ENCODE measurements at places on chromosomes 16 and 17.

DNA sequence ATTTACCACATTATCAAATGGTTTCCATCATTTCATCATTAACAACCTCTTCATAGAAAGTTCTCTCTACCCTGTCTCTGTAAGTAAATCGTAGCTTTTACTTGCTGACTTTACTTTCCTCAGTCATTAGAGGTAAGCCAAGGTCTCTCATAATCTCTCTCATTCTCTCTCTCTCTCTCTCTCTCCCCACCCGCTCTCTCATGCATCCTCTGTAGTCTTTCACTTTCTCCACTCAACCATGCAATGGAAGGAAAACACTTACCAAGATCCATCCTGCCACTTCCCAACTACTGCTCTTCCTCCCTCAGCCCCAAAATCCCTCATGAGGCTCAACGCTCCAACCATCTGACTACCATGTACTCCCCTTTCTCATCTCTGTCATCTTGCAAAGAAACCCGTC is 6.1 kb downstream of the CEP112 start:
- DNase-seq = no peak

DNA sequence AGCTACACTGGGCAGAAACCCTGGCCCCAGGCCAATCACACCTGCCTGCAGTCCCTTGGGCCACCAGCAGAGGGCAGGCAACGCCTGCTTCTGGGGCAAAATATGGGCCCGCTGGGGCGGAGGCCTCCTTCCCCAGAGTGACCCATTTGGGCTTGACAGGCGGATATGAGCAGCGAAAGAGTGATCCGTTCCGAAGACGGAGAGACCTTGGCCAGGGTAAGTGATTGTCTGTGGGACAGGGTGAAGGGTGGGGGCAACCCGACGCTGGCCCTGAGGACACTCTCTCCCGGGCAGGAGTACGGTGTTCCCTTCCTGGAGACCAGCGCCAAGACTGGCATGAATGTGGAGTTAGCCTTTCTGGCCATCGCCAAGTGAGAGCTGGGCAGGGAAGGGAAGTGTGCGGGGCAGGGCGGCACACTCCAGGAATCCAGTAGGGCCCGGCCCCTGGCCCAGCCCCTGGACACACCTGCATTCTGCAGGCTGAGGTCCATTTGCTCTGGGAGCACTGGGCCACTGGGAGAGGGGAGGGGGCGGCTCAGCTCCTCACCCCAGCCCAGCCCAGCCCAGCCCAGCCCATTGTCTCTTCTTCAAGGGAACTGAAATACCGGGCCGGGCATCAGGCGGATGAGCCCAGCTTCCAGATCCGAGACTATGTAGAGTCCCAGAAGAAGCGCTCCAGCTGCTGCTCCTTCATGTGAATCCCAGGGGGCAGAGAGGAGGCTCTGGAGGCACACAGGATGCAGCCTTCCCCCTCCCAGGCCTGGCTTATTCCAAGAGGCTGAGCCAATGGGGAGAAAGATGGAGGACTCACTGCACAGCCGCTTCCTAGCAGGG is 3.5 kb upstream of the NHERF1 start:
- peak; percentile 91 for DNase-seq

DNA sequence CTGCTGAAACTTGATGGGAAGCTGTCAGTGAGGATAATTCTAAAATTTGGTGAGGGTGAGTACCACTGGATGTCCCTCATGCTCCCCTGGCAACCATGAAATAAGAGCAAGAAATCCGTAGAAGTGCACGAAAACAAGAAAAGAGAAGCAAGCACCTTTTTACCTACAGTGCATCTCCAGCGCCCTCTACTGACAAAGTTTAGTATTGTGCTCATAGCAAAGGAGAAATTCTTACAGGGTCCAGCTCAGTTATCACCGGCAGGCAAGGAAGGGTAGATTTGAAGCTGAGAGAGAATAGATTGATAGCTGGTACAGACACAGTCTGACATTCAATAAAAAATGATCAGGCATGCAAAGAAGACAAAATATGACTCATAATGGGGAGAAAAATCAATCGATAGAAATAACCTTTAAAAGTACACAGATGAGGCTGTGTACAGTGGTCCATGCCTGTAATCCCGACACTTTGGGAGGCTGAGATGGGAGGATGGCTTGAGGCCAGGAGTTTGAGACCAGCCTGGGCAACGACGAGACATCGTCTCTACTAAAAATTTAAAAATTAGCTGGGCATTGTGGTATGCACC is 28.3 kb upstream of the TEX2 start:
- DNase-seq = peak; percentile 23

GRCh38 chr17:77320044-77320440 is 179.3 kb downstream of the SEC14L1 start:
- DNase-seq = no peak

DNA sequence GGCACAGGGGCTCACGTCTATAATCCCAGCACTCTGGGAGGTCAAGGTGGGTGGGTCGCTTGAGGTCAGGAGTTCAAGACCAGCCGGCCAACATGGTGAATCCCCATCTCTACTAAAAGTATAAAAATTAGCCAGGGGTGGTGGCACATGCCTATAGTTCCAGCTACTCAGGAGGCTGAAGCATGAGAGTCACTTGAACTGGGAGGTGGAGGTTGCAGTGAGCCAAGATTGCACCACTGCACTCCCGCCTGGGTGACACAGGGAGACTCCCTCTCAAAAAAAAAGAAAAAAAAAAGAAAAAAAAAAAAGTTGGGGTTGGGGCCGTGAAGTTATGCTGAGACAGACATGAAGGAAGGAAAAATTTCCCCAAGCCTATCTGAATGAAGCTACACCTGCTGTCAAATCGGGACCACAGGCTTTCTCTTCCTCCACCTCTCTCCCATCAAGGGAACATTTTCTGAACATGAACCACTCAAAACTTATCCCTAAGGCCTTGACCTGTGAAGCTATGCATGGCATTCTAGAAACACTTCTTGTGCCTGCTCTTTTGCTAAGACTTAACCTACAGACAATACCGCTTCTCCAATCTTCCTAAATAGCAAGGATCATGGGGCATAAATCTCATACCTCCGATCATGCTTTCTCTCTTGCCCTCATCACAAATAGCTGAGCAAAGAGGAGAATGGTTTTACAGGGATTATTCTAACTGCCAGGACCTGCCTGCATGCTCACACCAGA is 88.6 kb downstream of the CYTH1 start:
- DNase-seq = no peak

- no peak for DNase-seq
These were observed 8.1 kb upstream of the KDM8 start for GRCh38 chr16:27195076-27195741.

- no peak for DNase-seq
These were observed 188.5 kb downstream of the MAP2K6 start for GRCh38 chr17:69602972-69603371.

GRCh38 chr17:63999680-64000531 is 1.8 kb downstream of the PRR29 start:
- no peak for DNase-seq

- DNase-seq = no peak
These were observed 47.6 kb downstream of the MARVELD3 start for GRCh38 chr16:71673582-71673973.

- no peak for DNase-seq
These were observed 111.5 kb downstream of the RMI2 start for GRCh38 chr16:11456741-11457140.

GRCh38 chr17:32117399-32117798 is 24.9 kb upstream of the RHOT1 start:
- peak; percentile 26 for DNase-seq

DNA sequence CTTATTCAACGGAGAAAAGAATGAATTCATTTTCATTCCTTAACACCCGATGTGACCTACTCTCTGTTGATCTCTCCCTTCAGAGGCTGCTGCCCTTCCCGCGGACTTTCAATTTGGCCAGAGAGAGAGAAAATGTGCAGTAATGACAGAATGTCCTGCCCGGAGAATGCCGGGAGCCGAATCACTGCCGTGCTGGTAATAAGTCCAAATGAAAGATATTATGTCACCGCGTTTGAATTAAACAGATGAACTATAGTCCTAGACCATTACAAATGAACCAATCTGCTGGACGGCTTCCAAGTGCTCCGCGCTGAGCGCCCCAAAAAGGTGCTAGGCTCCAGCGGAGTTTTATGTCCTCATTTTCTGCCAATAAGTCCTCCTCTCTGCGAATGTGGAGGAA is 14.7 kb upstream of the C16orf82 start:
- no peak for DNase-seq

GRCh38 chr16:17437981-17438380 is 32.8 kb downstream of the XYLT1 start:
- no peak for DNase-seq

- no peak for DNase-seq
These were observed 362.0 kb downstream of the SEC14L1 start for GRCh38 chr17:77502626-77503292.

DNA sequence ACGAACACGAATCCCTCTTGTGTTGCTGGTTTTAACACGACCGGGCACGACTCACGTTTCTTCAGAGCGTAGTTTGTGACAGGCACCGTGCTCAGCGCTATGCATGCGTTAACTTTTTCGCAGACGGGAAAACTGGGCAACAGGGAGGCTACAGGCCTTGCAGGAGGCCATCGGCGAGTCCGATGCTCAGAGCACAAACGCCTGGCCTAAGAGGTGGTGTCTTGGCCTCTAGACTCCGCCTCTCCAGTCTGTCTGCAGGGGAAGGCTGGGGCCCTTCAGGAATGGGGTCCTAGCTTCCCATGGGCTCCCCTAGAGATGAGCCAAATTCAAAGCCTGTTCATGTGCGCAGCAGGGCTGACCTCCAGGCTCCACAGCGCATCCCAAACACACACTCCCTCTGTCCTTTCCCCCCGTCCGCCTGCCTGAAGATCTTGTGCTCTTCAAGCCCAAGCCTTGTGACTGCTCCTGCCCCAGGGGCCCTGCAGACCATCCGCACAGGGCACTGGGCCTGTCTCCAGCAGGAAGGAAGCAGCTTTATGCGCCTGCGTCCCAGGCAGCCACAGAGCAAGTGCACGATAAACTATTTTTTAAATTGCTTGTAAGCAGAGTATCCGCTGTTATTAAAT is 3.1 kb downstream of the CLCN7 start:
- DNase-seq = no peak

DNA sequence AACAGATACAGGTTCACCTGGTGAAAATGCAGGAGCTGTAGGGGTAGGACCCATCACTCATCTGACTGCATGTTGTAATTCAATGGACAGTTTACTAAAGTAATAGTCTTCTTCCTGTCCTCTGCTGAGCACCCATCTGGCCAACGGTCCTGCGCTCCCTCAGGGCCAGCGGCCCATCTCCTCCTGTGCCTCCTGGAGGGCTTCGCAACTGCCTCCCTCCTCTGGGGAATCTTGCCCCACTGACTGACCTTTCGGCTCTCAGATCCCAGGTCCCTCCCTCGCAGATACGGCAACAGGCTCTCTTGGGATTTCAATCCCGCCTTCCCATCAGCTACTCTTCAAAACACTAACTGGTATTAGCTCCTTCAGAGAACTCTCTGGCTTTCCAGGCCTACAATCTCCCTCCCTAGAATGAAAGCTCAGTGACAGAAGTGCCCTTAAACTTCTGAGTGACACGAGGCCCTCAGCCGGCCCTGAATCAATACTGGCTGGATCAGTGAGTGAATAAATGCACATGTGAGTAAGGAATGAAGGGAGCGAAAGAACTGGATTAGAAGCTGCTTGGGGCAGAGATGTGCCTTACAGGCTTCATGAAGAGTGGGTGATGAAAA is 1.3 kb downstream of the PEMT start:
- DNase-seq = no peak

- DNase-seq = no peak
These were observed 536.5 kb upstream of the CDH11 start for GRCh38 chr16:65658349-65658748.

GRCh38 chr17:17603178-17603894 is 11.8 kb upstream of the PEMT start:
- no peak for DNase-seq

GRCh38 chr17:74332763-74333283 is 6.8 kb downstream of the KIF19 start:
- DNase-seq = no peak

- no peak for DNase-seq
These were observed 171.8 kb downstream of the PRKCA start for GRCh38 chr17:66474258-66474657.

DNA sequence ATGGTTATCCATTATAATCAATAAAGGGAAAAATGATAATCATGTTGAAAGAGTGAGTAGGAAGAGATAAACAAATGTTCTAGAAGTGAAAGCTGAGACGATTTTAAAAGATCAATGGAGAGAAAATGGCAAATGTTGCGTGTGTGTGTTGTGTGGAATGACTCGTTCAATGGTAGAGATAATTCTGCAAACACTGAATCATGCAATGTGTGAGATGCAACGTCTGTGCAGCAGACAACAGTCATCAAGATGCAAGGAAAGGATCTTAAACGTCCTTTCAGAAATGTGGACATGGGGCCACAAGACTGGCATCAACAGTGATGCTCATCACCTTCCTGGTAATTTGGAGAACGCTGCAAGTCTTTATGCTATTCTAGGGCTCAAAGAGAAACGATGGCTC is 124.4 kb downstream of the CDYL2 start:
- DNase-seq = no peak

DNA sequence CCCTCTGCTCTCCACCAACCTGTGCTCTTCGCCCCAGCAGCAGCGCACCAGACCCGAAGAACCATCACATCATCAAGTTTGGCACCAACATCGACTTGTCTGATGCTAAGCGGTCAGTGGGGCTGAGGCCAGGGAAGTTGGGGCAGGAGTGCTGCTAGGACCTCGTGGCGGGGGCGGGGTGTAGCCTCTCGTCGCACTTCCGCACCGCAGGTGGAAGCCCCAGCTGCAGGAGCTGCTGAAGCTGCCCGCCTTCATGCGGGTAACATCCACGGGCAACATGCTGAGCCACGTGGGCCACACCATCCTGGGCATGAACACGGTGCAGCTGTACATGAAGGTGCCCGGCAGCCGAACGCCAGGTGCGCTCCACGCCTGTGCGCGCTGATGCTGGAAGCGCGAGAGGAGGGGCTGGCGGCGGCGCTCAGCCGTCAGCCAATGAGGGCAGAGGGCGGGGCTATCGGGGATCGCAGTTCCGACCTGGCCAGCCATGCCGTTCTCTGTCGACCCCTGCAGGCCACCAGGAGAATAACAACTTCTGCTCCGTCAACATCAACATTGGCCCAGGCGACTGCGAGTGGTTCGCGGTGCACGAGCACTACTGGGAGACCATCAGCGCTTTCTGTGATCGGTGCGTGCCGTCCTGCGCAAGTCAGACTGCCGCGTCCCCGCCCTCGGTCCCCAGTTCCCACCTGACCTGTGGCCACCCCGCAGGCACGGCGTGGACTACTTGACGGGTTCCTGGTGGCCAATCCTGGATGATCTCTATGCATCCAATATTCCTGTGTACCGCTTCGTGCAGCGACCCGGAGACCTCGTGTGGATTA is 3.2 kb upstream of the TMEM88 start:
- peak; percentile 97 for DNase-seq

DNA sequence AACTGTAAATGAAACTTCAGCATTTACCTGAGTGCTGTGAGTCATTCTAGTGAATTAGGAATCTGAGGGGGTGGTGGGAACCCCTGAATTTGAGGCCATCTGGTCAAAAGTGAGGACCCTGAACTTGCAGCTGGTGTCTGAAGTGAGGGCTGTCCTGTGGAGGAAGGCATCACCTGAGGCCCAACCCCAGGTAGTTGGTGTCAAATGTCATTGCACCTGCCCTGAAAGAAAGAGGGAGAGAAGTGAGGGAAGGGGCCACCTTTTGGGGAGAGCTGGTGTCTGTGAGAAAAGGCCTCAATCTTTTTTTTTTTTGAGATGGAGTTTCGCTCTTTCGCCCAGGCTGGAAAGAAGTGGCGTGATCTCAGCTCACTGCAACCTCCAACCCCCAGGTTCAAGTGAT is 12.5 kb upstream of the PRPSAP1 start:
- DNase-seq = no peak

GRCh38 chr17:35749560-35750412 is 3.3 kb downstream of the GAS2L2 start:
- peak; percentile 51 for DNase-seq

All from activated CD4-positive, alpha-beta T cell treated with anti-CD3 and anti-CD28 coated beads for 36 hours (primary cell).